T-helper 22 cell (primary cell): ENCODE measurements at places on chromosomes 11 and 22.

DNA sequence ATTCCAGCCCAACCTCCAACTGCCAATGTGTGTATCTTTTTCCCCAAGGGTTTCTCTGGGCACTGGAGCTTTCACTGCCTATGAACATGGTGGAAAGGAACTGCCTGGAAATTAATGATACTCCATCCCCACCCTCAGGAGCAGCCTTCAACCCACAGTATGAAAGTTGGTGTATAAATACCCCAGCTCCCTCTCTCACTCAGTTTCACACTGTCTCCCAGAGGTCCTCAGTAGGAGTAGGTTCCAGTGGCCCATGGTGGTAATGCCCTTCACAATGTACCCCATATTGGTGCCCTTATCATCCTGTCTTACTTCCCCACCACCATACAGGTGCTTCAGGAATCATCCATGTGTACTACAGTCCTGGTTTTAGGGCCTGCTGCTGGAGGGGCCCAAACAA lies 462.6 kb downstream of the MIAT start:
- no peak for DNase-seq

DNA sequence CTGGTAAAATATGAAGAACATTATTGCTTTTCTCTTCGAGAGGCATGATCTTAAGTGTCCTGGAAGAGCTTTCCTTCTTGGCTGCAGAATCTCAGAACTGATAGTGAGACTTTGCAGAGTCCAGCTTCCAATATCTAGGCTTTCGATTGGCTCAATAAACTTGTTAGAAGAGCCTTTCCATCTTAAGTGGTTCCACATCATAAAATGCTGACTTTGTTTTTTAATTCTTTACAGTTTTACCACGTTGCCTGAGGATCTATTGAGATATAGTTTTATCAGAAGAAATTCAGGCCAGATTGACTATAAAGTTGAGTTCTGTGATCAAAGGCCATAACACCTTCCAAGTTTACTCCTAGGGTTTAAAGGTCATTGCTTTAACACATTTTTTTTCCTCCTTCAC lies 15.6 kb upstream of the DNAJB7 start:
- DNase-seq, result no peak

GRCh38 chr11:86292912-86293616 lies 9.0 kb upstream of the HIKESHI start:
- peak; percentile 17 for DNase-seq

GRCh38 chr11:65498727-65498976 lies 193 bp upstream of the MALAT1 start:
- DNase-seq, result no peak

- no peak for DNase-seq
Measured at GRCh38 chr11:69797156-69797555, 22.0 kb upstream of the FGF4 start.

DNA sequence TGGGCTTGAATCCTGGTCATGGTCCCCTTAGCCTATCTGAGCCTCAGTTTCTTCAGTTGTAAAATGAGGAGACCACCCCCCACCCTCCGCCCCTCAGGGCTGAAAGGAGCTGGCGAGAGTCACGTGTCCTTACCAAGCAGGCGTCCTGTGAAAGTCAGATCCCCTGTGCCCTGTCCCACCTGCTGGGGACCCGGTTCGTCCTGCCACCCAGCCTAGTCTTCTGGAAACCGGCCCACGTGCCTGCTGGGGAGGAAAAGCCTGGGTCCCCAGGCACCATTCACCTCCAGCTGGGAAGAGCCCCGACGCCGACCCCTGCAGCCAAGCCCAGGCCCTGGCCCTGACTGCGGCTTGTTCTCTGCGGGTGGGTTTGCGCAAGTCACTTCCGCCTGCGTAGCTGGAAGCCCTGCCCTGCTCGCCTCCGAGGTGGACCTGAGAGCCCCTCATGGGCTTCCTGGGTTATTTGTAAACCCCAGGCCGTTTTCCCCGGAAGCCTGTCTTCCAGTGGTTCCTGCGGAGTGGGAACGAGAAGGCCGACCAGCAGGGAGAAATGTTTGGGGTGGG lies 679 bp upstream of the SSH3 start:
- no peak for DNase-seq

DNA sequence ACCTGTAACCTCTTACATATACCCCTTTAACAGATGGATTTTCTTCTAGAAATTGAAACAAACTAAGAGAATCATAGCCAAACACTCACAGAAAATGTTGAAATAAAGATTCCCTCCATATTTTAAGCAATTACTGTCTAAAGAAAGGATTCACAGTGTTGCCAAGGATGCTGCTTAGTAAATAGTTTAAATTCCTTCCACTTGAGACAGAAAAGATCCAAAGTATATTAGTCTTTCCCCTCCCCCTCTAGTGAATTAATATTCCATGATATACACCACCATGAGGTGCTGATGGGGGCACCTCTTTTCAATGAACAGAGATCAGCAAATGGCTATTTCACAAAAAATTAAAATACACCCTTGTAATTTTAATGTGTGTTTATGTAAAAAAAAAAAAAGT lies 186.8 kb downstream of the SOX6 start:
- no peak for DNase-seq

- no peak for DNase-seq
Measured at GRCh38 chr22:46695346-46696228, 42.5 kb downstream of the CERK start.

DNA sequence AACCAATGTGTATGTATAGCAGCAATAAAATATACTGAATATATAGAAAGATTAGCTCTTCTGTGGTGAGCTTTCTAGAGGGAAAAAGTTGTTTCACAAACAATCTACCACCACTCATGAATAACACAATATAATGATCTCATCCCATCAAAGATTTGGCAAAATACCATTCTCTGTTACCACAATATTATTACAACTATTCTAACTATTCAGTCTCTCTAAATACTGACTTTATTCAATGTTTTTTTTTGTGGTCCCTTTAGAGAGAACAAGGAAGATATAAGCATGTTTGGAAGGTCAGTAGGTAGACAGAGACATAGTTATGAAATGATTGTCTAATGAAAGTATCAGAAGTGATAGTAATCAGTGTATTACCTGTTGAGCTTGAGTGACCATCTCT lies 7.8 kb downstream of the CCDC90B start:
- no peak for DNase-seq

DNA sequence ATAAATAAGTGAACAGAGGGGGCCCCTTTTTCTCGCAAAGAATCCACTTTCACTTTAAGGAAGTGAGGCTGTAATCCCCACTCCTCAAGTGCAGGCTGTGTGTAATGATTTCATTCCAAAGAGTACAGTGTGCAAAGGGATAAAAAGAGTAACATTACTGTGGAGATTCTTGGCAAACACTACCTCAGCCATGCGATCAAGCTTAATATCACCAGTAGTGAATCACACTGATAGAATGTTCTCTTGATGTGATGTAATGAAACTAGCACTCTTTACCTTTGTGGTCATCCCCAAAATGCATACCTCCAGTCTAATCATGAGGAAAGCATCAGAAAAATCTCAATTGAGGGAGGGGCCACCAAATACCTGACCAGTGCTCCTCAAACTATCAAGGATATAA lies 246.1 kb upstream of the CHORDC1 start:
- no peak for DNase-seq

DNA sequence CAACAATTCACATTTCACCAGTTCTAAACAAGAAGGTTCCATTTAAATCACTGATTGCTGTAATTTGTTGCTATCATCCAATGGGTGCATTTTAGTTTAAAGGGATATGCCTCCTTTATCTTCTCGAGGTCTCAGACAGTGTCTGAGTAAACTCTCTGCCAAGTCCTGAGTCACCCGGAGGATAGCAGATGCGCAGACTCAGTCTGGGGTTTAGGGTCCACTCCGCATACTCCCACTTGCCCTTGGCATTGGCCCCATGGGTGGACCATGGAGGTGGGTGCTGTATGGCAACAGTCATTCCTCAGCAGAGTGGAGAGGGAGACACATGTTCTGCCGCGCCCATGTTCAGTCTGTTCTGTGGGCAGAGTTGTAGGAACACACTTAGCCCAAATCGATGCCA lies 65.4 kb upstream of the CRTAM start:
- no peak for DNase-seq

- no peak for DNase-seq
Measured at GRCh38 chr11:46420513-46420912, 28.9 kb upstream of the CHRM4 start.

DNA sequence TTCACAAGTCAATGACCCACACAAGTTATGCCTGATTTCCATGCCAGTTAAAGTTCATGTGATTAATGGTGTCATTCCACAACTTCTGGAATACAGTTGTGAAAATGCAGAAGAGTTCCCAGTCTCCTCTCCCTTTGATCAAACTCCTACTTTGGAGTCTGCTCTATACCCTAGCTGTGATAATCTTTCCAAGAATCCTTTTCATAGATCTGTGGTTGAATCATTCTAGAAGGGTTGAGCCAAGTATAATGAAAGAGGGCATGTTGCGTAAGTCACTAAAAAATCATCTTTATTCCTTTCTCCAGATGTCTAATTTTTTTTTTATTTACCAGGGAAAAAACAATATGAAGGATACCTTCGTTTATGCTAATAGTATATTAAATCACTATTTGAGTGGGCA lies 89.7 kb upstream of the CARD18 start:
- no peak for DNase-seq

GRCh38 chr11:111938687-111939160 lies 1.6 kb downstream of the DIXDC1 start:
- DNase-seq, result no peak

- DNase-seq, result no peak
Measured at GRCh38 chr11:79331203-79331901, 109.5 kb downstream of the TENM4 start.

DNA sequence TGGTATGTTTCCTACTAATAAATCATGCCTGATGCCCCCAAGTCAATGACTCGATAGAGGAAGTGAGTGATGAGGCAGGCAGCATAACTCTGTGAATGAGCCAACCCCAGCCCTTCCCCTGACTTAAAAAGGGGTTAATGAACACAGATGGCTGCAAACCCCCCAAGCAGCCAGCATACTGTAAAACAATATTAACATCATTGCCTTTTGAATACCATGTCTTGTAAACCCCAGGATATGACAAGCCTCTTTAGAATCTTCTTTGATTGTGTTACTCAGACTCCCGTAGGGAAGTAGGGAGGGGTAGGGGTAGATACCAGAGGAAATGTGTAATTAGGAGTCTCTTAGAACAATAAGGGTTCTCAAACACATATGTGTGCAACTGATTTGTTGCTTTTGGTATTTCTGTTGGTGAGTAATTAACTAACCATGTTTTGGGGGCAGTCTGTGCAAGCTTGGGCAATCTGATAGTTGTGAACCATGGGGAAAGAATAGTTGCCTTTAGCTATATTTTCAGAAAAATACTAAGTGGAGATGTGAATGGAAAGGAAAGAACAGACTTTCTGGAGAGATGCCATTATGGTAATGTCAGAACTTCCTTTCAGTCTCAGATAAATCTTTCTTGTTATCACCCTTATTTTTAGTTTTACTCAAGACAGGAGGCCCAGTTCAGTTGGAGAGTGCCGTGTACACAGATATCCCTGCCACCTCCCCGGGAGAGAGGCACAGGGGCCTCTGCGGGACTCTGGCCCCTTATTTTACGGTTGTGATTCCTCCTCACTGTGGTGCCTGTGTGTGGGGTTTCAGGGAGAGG lies 701.8 kb downstream of the NTM start:
- DNase-seq, result no peak

DNA sequence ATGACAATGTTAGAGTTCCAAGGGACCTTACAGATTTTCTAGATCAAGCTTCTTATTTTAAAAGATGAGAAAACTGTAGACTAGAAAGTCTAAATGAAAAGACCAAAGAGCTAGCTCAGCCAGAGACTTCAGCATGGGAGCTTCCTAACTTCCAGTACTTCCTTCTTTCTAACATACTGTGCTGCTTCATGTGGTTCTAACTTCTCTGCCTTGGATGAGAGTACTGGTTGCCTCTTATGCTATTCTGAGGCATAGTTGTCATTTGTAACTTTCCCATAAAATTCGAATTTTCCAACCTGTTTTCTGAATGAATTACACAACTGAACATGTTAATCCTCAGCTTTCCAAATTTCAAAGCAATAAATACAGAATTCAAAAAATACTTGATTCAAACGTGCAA lies 1.8 kb downstream of the MTMR2 start:
- no peak for DNase-seq

DNA sequence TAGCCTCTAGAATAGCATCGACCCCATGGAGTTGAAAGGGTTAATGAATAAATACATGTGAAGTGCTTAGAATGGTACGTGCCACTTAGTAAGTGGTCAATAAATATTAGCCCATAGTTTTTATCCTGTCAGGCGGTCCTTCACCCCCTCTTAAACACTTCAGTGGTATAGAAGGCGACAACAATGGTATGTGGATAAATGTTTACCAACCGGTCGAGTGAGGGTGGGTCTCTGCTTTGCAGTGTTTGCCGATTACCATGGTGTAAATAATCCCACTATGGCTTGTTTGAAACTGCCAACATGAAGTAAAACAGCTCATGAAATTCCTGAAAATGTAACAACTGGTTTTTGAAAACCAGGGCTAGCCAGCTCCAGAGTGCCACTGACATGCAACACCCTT lies 541.2 kb downstream of the BUD13 start:
- no peak for DNase-seq

DNA sequence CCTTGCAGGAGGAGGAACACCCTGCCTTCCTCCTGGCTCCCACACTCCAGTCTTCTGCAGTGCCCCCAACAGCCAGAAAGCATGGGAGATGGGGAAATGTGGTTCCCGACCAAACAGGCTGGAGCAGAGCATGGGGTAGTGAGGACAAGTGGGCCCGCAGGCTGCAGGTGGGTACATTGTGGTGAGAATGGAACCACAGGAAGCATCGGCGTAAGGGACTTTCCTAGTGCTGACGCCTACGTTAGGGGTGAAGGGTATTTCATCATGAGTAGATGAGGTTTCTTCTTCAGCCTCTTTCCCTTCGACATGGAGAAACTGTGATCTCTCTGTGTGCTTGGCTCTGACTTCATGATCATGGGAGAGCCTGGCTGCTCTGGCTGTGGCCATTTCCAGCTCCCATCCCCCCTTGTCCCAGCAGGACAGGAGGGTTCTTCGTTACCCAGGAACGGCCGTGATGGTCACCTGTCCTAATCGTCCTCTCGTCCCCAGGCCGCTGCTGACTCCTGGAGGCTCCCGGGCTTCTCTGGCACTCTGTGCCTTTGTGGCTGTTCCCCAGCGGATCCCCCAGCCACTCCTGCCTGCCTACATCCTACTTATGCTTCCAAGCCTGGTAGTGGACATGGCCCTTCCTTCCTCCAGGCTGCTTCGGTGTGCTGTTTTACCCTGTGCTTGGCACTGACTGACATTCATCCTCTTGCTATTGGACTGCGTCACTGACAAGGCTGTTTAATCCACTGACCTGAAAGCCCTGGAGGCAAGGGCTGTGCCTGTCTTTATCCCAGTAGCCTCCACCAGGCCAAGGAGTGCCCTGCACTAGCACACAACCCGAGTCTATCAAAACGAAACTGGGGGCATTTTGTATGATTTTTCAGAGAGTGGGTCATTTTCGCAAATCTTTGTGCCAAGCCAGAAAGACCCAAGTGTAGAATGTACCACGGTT lies 65.2 kb upstream of the CECR2 start:
- DNase-seq, result peak; percentile 43
